Brain pericyte (primary cell): ENCODE measurements at places on chromosomes 12 and 14.

GRCh38 chr14:55500219-55500701 is 59.8 kb upstream of the TBPL2 start:
- no peak for DNase-seq

- no peak for DNase-seq
Measured at GRCh38 chr12:105676694-105677093, 346.2 kb downstream of the C12orf75 start.

DNA sequence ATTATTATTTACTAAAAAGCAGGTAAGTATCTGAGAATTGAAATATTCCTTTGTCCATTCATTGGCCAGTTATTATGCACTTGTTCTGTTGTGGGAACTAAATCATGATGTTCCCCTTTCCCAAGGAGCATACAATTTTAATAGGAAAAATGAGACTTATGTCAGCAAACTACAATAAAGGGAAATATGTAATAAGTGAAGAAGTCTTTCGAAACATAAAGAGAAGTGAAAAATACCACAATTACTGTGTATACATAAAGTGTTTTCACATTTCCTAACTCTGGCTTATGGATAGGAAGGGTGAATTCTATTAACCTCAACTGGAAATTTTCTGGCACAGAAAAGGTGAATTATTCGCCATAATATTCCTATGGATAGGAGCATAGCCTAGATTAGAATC is 78.4 kb upstream of the DNM1L start:
- DNase-seq: no peak

DNA sequence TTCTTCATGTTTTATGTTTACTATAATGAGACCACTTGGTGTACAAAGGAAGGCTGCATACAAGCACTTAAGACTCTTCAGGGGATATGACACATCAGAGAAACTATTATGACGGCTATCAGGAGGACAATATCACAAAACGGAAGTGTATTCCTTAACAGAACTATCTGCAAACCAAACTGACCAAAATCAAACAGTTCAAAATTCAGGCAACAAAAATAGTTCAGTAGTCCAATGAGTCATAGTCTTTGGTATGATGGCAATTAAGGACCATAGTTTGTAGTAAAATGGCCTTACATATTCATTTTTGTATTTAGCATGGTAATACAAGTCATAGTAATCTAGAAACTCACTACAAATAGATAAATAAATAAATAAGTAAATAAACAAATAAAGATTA is 1638.7 kb upstream of the SEL1L start:
- DNase-seq: no peak

GRCh38 chr12:52036587-52037171 is 14.6 kb upstream of the NR4A1 start:
- no peak for DNase-seq

- DNase-seq: no peak
Measured at GRCh38 chr12:103282124-103282523, 213.6 kb downstream of the C12orf42 start.

DNA sequence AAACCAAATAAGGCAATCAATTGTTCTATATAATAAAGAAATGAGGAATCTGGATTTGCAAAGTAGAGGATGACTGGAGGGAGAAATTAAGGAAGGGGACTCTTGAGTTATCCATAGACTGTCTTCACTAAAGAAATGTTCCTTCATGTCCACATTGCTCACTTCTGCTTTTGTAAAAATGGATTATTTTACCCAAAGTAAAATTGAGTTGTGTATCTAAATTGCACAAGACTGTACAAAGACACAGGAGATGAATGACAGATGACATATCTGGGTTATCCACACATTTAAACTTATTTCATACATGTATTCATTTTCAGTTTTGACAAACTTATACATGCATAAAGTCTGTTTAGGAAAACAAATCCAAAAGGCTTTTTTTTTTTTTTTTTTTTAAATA is 11.3 kb downstream of the ATP2B1 start:
- DNase-seq: no peak

DNA sequence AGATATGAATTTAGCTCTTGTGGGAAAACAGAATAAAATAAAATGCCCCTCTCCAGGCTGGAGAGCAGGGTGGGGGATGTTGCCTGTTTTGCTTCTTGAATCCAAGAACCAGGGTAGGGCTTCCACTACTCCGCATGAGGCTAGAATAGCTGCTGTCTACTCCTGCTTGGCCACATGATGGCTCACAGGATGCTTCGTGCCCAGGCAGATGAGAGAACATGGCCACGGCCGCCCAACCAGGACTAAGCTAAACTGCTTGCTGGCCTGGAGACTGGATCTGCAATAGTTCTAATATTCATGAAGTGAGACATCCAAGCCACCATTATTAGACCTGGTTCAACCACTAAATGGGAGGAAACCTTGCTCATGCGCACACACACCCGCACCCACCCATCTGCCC is 122.2 kb upstream of the METAP2 start:
- DNase-seq: no peak

DNA sequence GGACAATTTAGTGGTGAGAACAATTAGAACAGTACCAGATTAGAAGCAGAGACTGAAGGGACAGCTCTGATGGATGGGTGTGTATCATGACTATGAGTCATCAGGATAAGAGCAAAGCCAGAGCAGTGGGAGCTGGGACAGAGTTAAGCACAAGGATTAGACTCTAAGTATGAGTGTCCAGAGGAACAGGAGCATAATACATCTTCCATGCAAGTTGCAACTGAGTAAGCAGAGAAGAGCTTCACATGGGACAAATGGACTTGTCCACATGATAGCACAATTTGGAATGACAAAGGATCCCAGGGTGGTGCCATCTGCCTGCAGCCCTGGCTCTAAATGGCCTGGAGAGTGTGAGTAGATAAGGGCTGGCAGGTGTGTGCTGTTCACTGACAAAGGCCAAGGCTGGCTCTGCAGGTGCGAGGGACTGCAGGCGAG is 226.4 kb upstream of the CAND1 start:
- no peak for DNase-seq

DNA sequence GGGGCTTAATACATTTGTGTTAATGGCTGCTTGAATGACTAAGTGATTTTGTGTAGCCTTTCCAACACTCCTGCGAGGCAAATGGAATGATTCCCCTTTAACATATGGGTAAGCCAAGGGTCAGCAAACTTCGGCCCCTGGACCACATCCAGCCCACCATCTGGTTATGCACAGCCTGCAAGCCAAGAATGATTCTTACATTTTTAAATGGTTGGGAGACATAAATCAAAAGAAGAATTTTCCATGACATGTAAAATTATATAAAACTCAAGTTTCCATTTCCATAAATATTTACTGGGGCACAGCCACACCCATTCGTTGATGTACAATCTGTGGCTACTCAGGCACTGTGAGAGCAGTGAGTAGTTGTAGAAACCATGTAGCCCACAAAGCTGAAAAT is 9.0 kb downstream of the SLC8B1 start:
- no peak for DNase-seq

- no peak for DNase-seq
Measured at GRCh38 chr12:122327494-122328385, 61.4 kb upstream of the VPS33A start.

DNA sequence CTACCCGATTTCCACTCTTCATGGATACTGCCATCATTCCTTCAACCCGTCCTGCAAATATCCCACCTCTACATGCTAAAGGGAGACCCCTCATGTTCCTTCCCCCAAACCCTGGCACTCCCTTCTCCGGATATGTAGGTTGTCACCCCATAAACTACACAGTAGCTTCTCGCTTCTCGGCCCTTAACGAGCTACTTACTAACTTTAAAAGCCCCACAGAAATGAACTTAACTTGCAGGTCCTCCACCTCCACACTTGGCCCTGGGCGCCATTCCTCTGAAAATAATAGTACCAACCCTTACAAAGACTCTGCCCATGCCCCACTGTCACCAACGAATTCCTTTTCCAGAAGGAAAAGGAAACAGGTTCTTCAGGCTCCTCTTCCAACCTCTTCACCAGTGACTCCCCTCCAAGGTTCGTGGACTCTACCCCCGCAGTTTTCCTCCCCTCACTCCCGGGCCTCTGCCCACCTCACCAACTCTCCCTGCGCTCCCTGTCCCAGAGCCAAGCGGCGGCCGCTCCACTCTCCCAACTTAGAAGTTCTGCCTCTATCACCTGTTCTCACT is 1.2 kb downstream of the SPPL3 start:
- DNase-seq: no peak

GRCh38 chr12:22414742-22415141 is 80.2 kb upstream of the ST8SIA1 start:
- no peak for DNase-seq

GRCh38 chr12:64172143-64172970 is 49.7 kb downstream of the KICS2 start:
- no peak for DNase-seq
